ENCODE measurements at places on chromosomes 2 and 18.
A peak's percentile ranks its signal among the peaks of the same experiment; 100 is the strongest.

GRCh38 chr18:60215432-60215831 is 157.1 kb downstream of the MC4R start:
- no peak for DNase-seq

DNA sequence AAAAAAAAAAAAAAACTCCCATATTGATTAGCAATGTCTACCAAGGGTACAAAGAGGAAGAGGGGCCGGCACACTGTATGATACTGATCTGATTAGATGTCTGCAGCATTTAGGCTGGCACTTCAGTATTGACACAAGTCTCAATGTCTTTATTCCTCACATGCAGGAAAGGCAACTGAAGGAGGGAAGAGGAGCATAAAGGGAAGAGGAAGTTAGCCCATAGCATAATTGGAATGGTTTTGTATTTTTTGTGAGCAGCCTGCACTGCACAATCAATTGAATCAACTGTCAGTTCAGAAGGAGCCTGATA is 79.0 kb downstream of the DNER start:
- no peak for DNase-seq

DNA sequence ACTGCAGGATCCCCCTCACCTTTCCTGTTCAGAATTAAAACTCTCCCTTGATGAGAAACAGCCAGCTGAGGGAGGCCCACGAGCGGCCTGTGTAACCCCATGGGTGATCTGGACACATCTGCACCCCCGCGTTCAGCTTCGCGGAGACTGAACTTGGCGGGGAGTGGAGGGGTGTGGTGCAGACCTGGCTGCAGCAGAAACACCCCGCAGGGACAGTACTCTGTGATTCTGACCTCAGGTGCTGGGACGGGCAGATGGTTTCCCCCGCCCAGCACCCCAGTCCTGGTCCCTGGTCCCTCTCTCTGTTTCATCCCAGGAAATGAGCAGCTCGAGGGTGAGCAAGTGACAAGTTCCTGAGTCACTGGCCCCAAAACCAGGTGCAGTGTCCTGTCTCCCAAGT is 41.2 kb downstream of the GBX2 start:
- no peak for DNase-seq

DNA sequence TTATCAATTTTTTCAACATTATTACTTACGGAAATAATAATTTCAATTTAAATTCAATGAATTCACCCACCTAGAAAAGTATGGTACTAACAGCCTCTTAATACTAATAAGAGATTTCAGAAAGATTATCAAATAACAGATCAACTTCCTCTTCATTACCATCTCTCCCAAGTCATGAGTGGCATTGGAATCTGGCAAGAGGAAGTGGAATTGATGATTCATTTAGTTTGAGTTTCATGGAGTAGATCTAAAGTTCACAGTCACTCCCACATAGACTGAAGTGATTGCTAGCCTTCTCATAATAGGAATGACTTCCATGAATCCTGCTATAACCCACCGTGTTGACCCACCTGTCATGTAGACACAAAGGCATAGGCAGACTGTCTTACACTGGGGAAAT is 77.7 kb upstream of the WDR75 start:
- no peak for DNase-seq

DNA sequence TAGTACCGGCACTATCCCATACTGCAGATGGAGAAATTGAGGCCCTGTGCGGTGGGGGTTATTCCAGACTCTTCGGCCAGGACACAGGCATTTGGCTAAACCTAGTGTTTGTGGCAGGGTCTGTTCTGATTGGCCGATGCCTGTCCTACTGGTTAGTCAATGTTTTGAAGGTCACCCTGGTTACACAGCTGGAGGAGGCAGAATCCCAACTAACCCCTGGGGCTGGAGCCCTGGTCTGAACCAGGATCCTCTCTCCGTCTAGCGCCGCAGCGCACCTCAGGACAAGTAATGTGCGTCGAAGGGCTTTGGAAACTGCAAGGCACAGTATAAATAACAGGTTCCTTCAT is 19.4 kb downstream of the TEX44 start:
- DNase-seq = peak; percentile 62

GRCh38 chr18:12046046-12046750 is 47.4 kb upstream of the ANKRD62 start:
- no peak for DNase-seq

GRCh38 chr18:77911971-77912605 is 662.4 kb downstream of the GALR1 start:
- DNase-seq = no peak

DNA sequence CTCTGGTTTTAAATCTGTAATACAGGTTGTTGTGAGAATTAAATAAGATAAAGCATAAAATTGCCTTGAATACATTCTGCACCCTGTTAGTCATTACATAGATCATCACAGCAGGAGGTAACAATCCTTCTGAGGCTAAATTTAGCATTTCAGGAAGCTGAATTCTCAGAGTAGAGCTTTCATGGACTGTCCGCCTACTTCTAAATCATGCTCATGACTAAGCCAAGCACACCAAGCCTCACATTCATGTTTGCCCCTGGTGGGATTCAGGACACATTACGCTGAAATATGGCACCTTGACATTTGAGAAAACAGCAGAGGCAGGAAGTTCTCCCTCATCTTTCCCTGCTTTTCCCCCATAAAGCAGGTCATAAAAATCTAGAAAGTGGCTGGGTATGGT is 16.6 kb upstream of the PIK3C3 start:
- no peak for DNase-seq

DNA sequence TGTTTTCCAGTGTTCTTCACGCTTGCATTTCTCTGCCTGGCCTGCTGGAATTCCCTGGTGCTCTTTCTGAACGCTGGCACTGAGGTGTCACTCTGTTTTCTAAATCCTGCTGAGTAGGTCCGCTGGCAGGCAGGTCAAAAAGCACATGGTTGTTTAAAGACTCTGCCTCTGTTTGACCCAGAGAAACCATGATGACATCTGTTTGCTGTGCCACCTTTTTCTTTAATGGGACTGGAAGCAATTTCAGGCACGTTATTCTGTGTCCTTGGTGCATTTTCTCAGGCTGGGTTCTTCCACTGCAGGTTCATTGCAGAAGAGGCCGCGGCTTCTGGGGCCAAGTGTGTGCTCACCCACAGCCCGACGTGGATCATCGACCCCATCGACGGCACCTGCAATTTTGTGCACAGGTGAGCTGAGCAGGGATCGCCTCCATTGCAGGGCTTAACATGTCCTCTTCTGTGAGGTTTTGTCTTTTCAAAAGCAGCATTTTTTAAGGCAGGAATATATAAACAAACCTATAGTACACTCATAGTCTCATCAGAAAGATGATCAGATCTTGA is 28.4 kb downstream of the IMPA2 start:
- DNase-seq = no peak

DNA sequence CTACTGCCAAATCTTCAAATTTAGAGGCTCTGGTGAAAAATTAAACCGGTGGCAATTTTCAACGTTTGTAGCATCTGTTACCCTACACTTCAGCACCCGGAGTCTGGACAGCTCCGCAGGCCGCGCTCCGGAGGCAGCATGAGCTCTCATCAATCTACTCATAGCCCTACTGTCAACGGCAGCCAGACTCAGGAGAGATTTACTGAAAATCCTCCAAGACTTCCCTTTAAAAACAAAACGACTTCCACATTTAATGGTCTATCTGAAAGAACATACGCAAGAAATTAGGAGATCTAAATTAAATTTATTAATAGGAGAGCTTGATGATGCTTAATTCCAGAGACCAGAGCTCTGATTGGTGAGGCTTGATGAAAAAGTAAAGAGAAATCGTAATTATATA is 970 bp upstream of the ADCYAP1 start:
- DNase-seq = no peak

- no peak for DNase-seq
Observed at GRCh38 chr2:105570757-105571156, 171.9 kb upstream of the FHL2 start.

DNA sequence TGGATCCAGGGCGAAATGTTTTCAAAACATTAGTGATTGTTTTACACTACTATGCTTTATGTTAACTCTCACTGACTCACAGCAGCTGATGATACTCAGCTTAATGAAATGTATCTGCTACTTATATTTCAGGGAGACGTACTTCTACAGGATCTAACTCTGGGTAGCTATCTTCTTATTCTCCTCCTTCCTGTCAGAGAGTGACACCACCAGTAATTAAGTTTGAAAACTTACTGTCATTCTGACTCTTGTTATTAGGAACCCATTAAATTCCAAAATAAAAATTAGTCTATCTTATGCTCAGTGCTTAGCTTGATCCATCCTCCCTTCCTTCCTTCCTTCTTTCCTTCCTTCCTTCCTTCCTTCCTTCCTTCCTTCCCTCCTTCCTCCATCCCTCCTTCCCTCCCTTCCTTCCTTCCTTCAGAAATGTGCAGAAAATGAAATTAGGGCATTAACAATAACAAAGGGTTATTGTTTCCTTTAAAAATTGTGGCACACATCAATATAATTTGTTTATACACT is 441.1 kb downstream of the MEIS1 start:
- no peak for DNase-seq

DNA sequence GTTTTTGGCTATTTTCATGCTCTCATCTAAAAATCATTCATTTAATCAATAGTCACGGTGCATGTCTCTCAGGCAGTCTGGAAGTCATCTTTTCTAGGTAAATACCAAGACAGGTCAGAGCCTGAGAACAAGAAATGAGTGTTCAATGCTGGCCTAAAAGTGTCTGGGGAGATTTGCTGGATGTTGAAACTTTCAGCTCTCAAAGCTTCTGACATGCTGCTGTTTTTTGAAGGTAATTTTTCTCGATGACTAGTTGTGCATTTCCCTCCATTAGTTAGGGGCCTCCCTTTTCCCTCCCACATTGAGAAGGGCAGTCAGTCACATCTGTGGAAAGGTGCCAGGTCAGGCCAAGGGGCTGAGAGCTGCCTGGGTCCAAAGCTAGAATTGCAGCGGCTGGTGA is 115.6 kb downstream of the LPIN1 start:
- DNase-seq = no peak

- peak; percentile 87 for DNase-seq
Observed at GRCh38 chr2:10448576-10449485, 704 bp upstream of the ODC1 start.

- DNase-seq = no peak
Observed at GRCh38 chr18:32277549-32277948, 87.7 kb downstream of the MEP1B start.

DNA sequence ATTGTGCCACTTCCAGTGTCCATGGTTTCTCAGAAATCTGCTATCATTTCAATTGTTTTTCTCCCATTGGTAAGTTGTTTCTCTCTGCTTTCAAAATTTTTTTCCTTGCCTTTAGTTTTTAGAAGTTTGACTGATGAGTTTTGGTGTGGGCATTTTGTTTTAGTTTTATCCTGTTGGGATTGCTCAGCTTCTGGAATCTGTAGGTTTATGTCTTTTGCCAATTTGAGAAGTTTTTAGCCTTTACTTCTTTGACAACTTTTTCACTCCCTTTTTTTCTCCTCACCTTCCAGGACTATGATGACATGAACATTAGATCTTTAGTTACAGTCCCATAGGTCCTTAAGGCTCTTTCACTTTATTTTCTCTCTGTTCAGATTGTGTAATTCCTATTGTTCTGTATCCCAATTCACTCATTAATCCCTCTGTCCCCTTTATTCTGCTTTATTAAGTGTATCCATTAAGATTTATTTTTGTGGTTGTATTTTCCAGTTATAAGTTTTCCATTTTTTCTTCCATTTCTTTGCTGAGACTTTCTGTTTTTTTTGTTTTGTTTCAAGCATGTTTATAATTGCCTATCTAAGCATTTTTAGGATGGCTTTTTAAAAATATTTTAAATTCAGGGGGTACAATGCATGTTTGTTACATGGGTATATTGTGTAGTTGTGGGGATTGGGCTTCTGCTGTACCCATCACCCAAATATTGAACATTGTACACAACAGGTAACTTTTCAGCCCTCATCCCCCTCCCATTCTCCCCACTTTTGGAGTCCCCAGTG is 17.9 kb downstream of the MFSD6 start:
- DNase-seq = no peak

DNA sequence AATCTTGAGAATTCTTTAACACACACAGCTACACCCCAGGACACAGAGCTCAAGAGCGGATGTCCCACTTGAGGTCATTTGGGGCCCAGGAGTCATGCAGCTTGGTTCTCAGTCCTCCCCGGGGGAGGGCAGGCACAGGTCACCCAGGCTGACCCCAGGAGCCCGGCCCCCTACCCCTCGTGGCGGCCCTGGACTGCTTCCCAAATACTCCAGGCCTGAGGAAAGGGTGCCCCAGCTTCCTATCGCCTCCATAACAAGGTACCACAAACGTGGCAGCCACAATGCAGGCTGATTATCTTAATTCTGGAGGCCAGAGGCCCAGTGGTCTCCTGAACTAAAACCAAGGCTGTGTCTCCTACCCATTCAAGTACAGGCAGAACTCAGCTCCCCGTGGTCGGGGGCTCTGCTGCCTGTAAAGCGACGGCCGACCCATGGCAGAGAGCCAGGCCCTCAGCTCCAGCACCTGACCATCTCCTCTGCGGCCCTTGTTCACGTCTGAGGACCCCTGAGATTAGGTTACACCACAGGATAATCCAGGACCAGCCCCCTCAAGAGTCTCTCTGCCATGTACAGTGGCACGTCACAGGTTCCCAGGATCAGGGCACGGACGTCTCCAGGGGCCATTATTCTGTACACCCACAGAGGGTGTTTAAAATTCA is 10.5 kb downstream of the SLC66A2 start:
- no peak for DNase-seq

GRCh38 chr2:240591226-240591625 is 4.7 kb downstream of the CAPN10 start:
- DNase-seq = no peak

- no peak for DNase-seq
Observed at GRCh38 chr2:27954221-27954673, 63.7 kb downstream of the BABAM2 start.

GRCh38 chr2:128531856-128532255 is 213.2 kb upstream of the HS6ST1 start:
- no peak for DNase-seq

DNA sequence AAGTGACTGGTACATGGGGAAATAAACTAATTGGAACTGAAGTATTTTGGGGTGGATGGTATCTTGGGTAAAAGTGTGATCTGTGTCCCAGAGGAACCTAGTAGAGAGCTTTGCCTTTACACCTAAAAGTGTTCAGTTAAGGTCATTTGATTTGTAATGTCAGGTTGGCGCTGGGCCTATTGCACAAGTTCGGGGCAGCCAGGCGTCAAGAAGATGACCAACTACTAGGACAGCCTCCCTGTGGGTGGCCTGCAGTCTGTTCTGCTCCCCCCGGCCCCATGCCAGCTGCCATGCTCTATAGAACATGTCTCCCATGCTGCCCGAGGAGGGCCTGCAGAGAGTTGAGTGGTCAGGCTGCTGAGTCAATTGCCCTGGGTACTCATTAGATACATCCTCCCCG is 10.1 kb downstream of the RRM2 start:
- no peak for DNase-seq

GRCh38 chr2:163625632-163626031 is 110.2 kb downstream of the FIGN start:
- DNase-seq = no peak

DNA sequence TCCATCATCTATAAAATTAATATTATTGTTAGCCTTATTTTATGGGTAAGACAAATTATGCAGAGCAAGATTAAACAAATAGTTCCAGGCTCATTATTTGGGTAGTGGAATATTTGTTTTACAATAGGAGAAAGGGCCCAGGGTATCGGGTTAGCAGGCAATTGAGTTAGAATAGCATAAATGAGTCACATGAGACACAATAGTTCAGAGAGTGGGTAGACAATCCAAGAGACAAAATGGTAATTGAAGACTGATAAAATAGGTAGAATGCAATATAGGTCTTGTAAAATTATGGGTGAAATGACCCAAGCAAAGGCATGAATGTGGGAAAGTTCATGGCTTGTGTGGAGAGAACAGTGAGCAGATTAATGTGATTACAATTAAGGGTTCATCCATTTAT is 790.9 kb upstream of the GCFC2 start:
- no peak for DNase-seq

- DNase-seq = no peak
Observed at GRCh38 chr2:8333177-8333831, 348.6 kb upstream of the ID2 start.

All from GF-D8 (cell line).